ENCODE measurements at places on chromosomes 12 and 14. TPM values are rescaled to one million over a fixed set of nuclear protein-coding genes. Genes with fewer than 3 reads are reported as not detected.

The MYL2 gene
- not detected for total RNA-seq

The TBX3 gene
- total RNA-seq: 24.7 TPM

The BCL11B gene
- not detected for total RNA-seq

The SERPINA4 gene
- total RNA-seq: not detected

The SERPINA10 gene
- total RNA-seq: not detected

The GTF2H3 gene
- total RNA-seq: 47.4 TPM

The LTB4R gene
- total RNA-seq: 1.0 TPM

The FOXN4 gene
- total RNA-seq: not detected

Measured in placental pericyte (primary cell).